ENCODE measurements at places on chromosomes 5 and 9.

DNA sequence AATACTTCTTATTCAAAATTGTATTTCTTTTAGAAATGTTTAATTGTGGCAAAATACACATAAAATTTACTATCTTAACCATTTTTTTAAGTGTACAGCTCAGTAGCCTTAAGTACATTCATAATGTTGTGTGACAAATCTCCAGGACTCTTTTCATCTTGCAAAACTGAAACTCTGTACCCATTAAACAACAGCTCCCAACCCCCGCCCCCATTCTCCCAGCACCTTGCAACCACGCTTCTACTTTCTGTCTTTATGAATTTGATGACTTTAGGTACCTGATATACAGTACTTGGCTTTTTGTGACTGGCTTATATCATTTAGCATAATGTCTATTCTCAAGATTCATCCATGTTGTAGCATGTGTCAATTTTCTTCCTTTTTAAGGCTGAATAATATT lies 2.8 kb upstream of the IL5 start:
- DNase-seq: no peak

DNA sequence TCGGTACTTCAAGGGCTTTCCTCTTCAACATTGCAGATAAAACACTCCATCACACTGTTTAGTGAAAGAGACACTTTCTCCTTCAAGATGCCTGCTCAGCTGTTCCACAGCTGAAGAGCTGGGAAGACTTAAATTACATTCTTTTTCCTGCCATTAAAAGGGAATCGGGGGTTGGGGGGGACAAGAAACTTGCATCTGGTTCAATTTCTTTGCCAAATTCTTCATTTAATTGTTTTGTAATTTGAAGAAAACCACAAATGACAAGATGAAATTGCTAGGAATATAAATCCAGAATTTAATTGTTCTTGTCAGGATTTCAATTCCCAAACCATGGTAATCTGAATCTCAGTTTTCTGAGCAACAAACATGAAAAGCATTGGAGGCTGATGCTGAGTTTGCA lies 478.3 kb downstream of the EBF1 start:
- DNase-seq: no peak

GRCh38 chr5:57339521-57339920 lies 143.1 kb downstream of the ACTBL2 start:
- DNase-seq: no peak

- DNase-seq: no peak
Observed at GRCh38 chr5:79759436-79759835, 69.8 kb downstream of the CMYA5 start.

GRCh38 chr5:169591636-169592035 lies 8.1 kb downstream of the SPDL1 start:
- DNase-seq: no peak

- no peak for DNase-seq
Observed at GRCh38 chr5:160534125-160534524, 112.5 kb downstream of the PTTG1 start.

DNA sequence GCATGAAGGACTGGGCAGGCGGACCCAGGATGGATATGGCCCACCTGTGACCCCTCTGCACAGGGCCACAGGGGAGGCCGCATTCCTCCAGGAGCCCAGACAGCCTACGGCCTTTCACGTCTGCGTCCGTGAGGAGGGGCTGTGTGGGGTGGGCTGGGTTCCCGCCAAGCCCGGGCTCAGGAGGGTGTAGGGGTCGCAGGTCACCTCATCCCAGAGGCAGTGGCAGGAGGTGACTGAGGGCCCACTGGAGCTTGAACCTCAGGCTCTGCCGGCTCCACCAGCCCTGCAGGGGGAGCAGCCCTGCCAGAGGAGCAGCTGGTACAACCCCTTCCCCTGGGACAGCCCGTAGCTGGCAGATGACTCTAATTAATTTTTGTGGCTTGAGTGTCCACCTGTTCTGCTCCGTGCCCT lies 40.7 kb upstream of the CACNA1B start:
- no peak for DNase-seq

Data from stimulated activated CD4-positive, alpha-beta T cell treated with anti-CD3 and anti-CD28 coated beads, Interleukin-1b, Interleukin-23, amount 100 ng/mL, for 1 hour (primary cell).